ENCODE measurements at places on chromosomes 7 and 10.

GRCh38 chr7:31437250-31437865, 76.5 kb upstream of the ITPRID1 start:
- DNase-seq: no peak

DNA sequence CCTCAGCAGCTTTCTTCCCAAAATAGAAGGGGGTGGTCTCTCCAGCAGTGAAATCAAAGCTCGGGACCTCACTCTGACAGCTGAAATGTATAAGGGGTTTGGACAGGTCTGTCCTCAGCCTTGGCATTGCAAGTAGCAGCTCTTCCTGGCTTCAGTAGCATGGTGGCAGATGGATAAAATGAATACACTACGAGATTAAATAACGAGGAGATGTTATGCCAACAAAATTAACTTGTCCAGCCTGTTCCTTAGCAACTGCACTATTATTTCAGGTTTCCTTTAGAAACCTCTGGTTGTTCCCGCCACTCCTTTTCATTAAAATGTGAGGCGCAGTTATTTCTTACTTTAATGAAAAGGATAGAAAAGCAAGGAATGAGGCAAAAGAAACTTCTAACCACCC, 24.9 kb downstream of the PRLHR start:
- no peak for DNase-seq

- no peak for DNase-seq
These were observed 169.7 kb upstream of the PHYHIPL start for GRCh38 chr10:59006511-59007306.

DNA sequence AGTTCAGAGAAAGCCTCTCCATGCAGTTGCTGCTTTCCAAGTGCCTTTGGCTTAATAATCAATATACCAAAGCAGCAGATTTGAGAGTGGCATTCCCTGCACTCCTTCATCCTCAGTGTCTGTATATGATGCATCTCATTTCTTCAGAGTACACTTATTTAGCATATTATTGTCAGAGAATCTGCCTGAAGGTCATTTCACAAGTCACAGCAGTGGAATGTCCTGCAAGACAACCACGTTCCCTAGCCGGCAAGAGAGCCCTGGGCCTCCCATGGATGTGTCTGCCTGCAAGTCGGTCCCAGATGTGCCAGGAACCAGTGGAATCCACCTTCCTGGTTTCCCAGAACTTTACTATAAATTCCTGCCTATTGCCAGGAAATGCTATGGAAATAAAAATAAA, 289.4 kb upstream of the IGFBP3 start:
- DNase-seq: no peak

GRCh38 chr7:10429511-10429910, 544.2 kb upstream of the PHF14 start:
- no peak for DNase-seq
